ENCODE measurements at places on chromosomes 2 and 18. TPM values are rescaled to one million over a fixed set of nuclear protein-coding genes. Genes with fewer than 3 reads are reported as not detected.

SLC19A3 gene
- polyA plus RNA-seq = 0.56 TPM

TBR1 gene
- not detected for polyA plus RNA-seq

DNA sequence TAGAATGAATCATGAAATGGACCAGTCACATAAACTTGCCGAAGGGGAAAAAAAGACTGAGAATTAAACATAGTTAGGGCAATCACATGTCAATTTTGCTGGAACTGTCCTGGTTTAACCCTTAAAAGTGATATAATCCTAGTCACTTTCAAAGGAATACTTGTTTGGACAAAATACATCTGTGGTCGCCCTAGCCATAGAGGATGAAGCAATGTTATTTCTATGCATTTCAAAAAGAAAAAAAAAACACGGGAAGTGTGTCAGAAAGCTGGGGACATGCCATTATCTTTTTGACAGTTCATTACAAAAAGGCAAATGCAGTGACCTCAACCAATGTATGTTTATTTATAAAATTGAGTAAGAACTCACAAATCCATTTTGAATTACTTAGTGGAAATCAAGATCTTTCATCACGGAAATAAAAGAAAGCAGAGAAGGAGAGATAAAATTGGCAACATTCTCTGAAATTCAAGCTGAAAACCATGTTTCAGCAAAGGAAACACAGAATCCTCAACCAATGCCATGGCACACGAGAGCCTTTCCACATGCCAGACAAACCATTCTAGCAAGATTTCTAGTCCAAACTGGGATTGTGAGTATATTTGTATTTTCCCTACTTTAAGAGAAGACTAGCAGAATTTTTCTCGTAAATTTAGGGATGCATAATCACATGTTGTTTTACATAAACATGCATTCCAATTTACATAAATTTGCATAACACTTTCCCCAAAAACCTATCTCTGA is 854.3 kb upstream of the ACVR2A start:
- DNase-seq = no peak

DNA sequence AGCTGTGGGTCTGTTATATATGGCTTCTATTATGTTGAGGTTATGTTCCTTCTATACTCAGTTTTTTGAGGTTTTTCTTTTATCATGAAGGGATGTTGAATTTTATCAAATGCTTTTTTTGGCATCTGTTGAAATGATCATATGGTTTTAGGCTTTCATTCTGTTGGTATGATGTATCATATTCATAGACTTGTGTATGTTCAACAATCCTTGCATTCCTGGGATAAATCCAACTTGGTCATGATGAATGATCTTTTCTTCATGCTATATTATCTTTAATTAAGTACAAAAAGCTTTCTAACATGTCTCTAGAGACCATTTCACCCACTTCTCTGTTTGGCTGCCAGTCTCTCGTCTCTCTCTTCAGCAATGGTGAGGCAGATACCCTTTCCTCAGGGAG is 54.2 kb downstream of the MDH1 start:
- DNase-seq = no peak

DNA sequence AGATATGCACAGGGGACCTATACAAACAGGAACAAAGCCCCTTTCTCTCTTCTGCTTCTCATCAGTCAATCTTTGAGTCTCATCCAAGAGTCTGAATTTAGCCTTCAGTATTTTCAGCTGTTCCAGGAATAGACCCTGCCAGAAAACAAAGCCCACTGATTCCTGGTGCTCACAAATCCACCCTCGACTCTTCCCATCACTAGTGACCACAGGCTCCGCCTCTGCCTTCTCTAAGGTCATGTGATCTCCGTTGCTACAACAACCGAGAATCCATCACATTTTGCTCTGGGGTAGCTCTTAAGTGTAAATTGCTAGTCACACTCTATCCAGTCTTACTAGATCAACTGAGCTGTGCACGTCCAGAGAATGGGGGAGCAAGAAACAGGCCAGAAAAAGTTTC is 46.4 kb upstream of the SPTBN1 start:
- no peak for DNase-seq
